NCI-H446 (cell line): ENCODE measurements at places on chromosomes 6 and 20.

DNA sequence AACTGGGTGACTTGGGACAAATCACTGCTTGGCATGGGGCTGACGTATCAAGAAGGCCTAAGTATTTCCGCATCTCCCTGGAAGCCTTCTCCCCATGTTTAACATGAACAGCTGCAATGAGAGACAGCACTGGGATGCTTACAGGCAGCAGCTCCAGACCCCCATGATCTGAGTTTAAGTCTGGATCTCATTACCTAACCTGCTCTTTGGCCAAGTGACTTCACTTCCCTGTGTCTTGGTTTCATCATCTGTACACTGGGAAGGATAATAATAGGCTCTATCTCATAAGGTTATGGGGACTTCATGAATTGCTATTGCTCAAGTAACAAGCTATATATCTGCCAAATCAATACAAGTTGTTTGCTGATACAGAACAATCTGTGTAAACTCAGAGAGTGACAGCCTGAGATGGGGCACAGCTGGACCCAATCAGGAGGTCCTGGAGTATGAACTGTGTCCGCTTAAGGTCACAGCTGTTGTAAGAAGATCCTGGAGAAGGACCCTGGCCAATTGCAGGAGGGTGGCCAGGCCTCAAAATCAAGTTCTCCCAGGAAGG is 56.0 kb downstream of the TGM2 start:
- DNase-seq: no peak

GRCh38 chr6:6872459-6873344 is 235.1 kb upstream of the RREB1 start:
- DNase-seq: no peak

GRCh38 chr20:36493051-36493800 is 48.1 kb upstream of the MYL9 start:
- DNase-seq: no peak

DNA sequence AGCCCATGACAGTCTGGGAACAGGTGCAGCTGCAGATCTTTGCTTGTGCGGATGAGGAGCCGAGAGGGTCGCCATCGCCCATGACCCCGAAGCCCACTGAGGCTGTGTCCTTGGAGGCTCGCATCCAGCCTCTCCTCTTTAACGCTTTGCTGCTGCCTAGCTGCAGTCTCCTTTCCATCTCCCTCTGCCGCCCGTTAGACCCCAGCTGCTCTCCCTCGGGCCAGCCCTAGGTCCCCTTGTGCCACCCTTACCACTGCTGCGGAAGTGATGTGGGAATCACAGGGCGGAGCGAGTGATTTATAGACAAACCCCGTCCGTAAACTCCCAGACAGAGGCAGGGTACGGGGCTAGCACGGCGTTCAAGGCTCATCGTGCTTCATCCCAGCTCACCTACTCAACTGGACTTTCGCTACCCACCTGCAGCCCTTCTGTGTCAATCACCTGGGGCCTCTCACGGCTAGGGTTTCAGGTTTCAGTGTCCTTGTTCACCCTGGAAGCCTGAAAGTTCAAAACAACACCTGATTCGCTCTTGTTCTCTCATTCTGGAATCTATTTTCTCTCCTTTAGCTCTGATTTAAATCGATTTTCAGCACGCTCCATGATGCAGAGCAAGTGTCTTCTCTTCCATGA is 76.1 kb downstream of the PAX1 start:
- DNase-seq: no peak

GRCh38 chr6:56713254-56713672 is 70.6 kb upstream of the DST start:
- DNase-seq: no peak

DNA sequence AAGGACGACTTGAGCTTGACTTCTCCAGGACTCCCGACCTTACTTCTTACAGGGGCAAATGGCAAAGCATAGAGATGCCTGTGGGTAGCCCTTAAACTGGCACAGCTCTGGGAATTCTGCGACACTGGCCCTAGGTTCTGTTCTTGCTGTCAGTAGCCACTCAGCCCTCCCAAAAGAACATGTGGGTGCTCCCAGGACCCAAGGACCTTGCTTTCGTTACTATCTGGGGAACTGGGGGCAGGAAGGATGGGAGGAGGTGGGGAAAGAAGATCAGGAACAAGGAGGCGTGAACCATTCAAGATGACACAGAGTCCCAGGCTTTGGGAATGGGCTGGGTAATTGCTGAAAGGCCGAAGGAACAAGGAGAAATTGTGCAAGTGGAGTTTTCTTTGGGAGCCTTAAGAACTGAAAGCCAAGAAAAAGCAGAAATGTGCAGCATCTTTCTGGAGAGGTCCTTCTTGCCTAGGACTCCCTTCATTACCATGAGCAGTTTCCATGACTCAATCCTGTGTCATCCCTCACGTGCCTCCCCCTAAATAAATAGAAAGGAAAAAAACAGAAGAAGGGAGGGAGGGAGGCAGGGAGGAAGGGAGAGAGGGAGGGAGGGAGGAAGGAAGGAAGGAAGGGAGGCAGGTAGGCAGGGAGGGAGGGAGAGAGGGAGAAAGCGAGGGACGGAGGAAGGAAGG is 284.6 kb upstream of the FOXQ1 start:
- no peak for DNase-seq
